ENCODE measurements at places on chromosomes 4 and X.
A peak's percentile ranks its signal among the peaks of the same experiment; 100 is the strongest.

DNA sequence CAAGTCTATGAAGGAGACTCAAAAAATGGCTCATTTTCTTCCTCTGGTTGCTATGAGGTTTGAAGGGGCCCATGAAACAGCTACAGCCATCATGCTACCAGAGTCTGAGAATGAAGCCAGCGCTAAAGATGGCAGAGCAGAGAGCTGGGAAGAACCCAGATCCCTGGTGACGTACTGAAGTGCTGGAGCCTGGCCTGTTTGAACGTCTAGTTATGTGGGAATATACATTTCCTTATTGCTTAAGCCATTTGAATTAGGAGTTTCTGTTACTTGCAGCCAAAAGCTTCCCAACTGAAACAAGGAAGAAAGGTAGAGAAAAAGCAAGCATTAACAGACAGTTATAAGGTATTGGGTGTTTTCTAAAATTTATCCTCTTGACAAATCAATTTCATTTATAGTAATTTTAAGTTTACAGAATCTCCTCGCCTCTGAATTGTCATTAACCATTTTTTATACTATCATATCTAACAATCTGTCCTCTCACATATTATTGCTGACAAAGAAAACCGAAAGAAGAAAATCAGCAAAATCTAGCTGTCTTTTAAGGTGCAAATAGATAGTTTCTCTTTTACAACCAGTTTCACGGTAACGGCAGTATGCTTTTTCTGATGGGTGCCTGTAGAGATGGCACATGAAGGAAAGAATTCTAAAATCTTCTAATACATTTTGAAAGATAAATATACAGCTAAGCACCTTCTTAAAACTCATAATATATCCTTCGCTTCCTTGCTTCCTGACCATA lies 8.9 kb upstream of the COQ2 start:
- no peak for DNase-seq

GRCh38 chr4:180669680-180670079 lies 1573.5 kb upstream of the TENM3 start:
- no peak for DNase-seq

DNA sequence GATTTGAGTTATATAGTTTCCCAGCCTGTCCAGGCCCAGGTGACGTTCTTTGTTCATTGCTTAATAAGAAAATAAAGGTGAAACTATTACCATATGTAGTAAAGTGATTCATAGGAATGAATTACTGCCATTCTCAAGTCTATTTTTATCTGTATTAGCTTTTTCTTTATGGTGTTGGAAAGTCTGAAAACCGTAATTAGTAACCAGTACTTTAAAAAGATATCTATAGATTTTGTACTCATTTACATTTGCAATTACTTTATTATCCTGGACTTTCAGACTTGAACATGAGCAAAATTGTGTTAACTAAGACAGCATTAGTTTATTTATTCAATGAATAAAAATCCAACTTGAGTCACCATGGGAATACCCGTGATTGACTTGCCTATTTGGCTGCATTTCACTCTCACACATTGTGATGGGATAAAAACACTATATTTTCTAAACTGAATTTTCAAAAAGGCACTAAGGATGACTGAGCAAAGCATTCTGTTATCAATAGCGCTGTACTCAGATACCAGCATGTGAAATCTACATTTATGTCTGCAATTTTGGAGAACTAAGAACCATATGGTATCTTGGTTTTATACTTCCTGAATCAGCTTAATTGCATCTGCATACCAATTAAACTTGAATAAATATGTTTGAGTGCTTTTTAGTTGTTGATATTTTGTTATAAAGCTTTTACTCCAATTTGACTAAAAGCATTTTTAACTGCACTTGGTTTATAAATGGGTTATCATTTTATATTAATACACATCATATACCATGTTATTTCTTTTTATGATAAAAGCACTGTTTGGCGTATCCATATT lies 154.6 kb downstream of the CCSER1 start:
- DNase-seq, result no peak

GRCh38 chr4:137083571-137084135 lies 448.6 kb downstream of the PCDH18 start:
- no peak for DNase-seq

GRCh38 chr4:125276811-125277210 lies 37.9 kb upstream of the FAT4 start:
- no peak for DNase-seq

DNA sequence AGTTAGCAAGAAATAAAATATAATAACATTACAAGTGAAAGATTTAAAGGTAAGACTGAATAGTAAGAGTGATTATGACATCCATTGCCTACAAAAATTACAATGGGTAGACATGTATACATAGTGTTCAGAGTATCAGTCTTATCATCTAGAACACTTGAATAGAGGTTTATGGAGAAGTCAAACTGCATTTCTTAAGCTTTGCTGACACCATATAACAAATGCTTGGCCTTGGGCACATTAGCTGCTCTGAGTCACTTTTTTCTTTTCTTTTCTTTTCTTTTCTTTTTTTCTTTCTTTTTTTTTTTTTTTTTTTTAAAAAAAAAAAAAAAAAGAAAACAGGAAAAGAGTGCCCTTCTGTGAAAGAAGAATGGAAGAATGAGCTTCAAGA lies 220.0 kb downstream of the SPCS3 start:
- no peak for DNase-seq

- DNase-seq, result no peak
Observed at GRCh38 chr4:156788782-156789181, 182.8 kb downstream of the PDGFC start.

DNA sequence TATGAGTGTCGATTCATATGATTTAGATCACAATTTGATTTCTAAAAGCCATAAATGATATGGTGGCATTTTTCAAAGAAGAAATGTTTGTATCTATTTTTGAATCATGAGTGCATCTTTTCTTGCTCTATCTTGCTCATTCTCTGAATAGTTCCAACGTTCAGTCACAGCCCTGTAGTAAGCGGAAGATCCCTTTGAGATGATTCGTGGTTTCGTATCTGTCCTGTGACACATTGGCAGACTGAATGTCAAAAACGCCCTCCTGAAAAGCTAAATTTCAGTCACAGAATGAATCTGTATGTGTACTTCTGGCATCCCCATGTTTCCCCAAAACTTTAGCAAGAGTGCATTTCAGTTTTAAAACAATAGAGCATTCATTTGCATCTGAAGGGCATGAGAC lies 1066.9 kb upstream of the TENM3 start:
- DNase-seq, result no peak

- no peak for DNase-seq
Observed at GRCh38 chr4:22312113-22312512, 203.8 kb downstream of the ADGRA3 start.

DNA sequence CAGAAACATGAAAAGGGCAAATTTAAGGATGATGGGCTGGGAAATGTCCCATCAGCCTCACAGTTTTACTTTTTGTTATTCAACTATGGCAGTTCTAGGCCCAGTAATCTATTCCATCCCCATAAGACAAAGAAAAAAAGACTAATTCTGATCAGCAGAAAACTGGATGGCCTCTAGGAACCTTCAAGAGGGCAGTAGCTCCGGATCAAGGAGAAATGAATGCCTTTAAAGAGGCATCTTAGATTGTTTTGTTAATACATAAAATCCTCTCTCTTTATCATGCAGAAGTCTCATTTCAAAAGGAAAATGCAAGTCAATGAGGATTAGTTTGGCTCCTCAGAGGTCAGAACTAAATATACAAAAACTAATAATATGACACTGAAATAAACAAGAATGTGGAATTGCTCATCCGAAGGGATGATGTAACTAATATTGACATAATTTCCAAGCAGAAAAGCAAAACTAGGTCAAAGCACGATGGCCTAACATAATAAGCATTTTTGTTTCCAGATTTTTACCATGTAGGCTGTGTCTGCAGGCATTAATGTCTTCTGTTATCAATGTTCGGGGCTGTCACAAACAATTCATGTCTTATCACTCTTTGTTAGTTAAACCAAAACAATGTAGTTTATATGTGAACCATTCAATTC lies 8.8 kb downstream of the MID1 start:
- no peak for DNase-seq

DNA sequence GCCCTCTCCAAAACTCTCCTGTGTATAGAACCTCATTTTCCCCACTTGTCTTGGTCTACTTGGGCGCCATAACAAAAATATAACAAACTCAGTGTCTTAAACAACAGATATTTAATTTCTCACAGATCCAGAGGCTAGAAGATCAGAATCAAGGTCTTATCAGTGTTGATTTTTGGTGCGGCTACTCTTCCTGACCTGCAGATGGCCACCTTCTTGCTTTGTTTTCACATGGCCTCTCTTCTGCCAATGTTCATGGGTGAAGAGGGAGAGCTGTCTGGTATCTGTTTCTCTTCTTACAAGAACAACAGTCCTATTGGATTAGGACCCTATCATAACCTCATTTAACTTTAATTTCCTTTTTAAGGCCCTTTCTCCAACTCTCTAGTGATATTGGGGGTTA lies 177.3 kb downstream of the PABPC4L start:
- no peak for DNase-seq

GRCh38 chr4:174989791-174990190 lies 71.6 kb downstream of the ADAM29 start:
- DNase-seq, result no peak

- peak; percentile 57 for DNase-seq
Observed at GRCh38 chr4:42519803-42520417, 122.6 kb downstream of the SHISA3 start.

GRCh38 chrX:84168095-84168494 lies 19.9 kb downstream of the RPS6KA6 start:
- no peak for DNase-seq

DNA sequence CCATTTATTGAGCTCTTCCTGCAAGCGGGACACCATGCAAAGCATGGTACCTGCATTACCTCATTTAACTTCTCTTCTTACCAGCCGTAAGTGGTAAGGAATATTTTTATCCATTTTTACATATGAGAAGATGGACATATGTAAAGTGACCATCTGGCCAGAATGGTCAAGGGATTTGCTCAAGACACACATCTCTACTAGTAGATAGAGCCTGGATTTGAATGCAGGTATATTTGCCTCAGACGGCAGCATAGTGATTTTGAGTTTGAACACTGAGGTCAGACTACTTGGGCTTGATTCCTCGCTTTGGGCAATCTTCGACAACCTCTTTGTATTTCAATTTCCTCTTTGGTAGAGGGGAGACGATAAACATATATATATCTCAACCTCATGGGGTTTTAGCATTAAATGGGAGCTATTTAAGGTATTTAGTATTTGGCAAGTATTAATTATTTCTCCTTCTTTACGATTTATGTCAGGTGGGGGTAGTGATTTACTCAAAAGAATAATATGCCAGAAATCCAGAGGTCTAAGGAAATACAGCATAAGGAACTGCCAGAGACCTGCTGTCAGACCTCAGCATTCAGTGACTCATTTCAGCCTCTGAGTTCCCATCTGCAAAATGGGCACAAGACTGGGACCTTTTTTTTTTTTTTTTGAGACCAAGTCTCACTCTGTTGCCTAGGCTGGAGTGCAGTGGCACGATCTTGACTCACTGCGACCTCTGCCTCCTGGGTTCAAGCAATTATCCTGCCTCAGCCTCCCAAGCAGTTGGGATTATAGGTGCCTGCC lies 34.6 kb upstream of the CHRNA9 start:
- DNase-seq, result no peak

GRCh38 chrX:12890467-12890866 lies 16.0 kb upstream of the TLR8 start:
- no peak for DNase-seq

- no peak for DNase-seq
Observed at GRCh38 chr4:127642169-127642568, 9.4 kb downstream of the INTU start.

GRCh38 chr4:152619556-152619955 lies 60.2 kb downstream of the TMEM154 start:
- no peak for DNase-seq

DNA sequence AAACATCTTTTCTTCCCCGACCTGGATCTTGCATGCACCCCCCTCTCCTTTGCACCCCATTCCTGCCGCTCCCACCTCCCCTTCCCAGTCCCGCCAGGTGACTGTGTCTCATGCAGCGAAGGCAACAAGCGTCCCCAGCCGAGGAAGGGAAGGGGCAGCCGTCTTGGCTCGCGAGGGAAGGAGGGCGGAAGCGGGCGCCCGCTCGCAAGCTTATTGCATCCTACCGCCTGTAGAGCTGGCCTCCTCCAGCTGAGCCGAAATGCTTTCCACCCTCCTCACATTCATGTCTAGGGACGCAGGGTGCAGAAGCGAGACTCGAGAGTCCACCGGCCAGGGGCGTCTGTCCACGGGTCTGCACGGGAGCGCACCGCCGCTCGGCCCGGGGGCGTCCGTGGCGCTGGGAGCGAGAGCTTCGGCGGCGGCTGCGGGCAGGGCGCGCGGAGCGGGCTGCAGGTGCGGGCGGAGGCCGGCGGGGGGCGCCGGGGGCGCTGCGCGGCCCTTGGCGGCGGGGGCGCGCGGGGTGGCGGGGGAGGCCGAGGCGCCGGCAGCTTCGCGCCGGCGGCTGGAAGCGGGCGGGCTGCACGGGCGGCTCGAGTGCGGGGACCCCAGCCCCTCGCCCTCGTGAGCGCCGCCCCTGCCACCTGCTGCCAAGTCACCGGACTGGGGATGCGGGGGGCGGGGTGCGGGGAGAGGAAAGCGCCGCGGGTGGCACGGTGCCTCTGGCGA lies at the start of gene KCNIP4:
TSS of gene KCNIP4 (minus strand) at position 426 of the 726 bp plus-strand sequence.
- no peak for DNase-seq

DNA sequence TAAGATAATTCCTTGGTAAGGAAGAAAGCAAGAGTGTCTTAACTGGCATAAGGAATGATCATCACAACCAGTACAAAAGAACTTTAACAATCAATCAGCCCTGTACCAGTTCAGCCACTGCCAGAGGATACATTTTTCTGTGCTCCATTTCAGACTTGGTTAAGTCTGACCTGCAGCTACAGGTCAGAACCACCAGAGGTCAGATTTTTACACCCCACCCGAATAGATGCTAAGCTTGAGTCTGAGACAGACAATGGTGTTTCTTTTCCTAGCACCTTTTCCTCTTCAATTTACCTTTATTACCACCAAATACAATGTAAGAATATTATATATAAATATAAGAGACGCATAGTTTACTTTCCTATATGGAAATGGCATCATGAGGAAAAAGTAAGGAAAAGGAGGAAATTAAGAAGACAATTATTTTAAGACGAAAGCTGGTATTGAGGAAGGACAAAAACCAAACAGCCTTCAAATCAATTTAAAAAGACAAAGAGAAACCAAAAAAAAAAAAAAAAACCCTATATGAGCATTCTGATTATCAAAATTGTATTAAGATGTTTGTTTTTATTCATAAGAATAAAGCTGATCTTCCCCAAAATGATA lies 215.3 kb upstream of the TTC29 start:
- DNase-seq, result no peak

DNA sequence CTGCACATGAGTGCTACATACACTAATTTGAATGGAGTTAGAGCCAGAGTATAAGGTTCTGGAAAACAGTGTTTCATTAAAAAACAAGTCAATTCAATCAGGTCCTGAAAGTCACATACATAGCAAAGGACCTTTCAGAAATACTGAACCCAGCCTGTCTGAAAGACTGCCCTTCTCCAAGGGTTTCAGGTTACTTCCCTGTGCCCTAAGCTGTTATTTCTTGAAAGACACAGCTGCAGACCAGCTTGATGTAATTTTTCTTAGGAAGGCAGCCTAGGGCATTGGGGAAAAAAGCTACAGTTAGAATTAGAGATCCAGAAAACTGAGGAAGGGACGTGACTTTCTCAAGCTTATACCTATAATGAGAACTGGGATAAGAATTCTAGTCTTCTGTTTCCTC lies 155.9 kb upstream of the MAOA start:
- no peak for DNase-seq

All from CD4-positive, alpha-beta T cell treated with Interleukin-15 for 4 hours (primary cell).